ENCODE measurements at places on chromosomes 3 and 15.

DNA sequence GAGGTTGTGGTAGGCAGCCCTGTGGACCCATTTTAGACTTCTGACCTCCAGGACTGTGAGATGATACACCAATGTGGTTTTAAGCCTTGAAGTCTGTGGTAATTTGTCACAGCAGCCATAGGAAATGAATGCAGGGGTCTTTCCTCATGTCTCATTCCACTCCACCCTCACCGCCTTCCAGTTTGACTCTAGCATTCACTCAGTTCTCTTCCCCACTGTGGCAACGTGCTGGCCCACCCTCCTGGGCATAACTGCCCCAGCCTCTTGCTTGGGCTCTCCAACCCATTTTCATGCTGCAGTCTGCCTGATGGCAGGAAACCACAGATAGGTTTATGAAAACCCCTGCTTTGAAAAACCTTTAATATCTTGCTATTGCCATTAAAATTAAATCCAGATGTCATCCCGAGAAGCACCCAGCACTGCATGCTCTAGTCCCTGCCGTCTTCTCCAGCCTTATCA is 7.3 kb upstream of the TRNT1 start:
- no peak for DNase-seq

DNA sequence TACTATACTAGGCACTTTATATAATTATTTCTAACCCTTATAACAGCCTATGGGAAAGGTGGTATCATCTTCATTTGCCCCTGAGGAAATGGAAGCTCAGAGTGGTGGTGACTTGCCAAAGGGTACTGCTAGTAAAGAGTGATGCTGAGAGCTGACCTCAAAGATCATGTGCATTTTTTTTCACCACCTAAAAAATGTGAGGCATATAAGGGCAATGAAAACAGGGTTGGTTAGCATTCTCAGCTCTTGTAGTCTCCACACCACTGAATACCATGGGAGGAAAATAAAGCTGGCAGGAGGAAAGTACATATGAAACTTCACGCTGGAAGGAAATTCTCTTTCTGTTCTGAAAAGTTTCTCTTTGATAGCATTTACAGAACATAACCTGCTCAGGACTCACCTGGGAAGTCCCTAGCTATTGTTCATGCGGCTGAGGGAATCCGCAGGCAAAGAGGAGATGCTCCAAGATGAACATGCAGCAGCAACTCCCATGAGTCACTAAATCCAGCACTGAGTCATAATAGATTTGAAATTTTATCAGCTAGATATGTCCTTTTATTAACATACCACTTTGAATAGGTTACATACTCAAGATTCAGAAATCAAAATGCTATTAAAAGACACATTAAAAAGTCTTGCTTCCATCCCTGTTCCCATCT is 17.3 kb downstream of the FAIM start:
- no peak for DNase-seq

DNA sequence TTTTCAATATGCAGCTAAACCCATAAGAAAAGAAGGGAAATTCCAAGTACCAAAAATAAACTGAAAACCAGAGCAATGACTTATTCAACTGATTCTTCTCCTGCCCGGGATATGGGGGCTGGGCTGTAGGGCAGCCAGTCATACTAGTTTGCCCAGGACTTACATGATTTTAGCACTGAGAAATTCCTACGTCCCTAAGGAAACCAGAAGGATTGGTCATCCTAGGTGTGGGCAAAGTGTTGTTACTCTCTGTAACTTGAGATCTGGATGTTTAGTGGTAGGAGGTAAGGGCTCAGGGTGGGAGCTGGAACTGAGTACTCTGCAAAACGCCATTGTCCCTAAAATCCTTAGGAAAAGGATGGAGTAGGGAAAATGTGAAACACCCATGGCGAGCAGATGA is 1.2 kb upstream of the DAZL start:
- DNase-seq, result no peak

DNA sequence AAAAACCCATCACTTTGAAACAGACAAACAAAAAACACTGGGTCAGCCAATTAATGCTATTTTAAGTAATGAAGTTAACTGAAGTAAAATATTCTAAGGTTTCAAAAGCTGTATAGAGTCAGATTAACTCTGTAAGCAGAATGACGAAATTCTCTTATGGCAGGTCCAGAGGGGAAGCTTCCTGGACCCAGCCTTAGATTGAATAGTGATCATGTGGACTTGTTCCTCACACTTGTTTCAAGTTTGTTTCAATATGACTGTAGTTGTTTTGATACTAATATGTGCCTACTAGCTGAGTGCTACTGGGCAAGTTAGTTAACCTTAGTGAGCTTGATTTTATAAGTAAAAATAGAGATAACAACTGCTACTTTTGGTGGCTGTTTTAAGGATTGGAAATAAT is 32.6 kb downstream of the PLS1 start:
- DNase-seq, result no peak

DNA sequence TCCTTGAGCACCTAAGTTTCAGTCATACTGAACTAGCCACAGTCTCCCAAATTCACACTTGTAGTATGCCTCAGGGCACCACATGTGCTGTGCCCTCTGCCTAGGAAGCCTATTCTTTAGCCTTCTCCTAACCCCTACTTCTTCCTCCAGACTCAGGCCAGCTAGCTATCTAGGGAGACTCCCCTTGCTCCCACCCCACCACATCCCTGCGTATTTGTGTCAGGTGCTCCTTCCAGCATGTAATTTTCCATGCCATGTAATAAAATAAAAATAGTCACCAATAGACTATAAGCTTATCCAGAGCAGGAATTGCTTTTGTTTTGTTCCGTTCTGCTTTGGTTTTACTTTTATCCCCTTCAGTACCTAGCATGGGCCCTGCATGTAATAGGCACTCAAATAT is 14.9 kb upstream of the GJD2 start:
- DNase-seq, result no peak

DNA sequence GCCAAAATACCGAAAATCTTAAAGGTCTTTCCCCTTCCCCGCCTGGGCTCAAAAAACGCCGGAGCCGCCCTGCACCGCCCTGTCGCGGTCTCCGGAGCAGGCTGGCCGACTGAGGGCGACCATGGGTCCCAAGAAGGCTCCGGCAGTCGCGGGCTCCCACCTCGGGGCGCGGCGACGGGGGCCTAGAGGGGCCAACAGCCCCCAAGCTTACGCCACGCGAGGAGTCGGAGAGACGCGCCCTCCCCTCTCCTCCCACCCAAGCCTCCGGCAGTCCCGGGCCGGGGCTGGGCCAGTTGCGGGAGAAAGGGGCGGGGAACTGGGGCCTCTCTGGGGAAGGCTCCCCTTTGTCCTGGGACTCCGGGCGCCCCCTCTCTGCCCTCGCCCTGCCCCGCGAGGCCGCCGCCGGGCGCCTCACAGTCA is 69.2 kb downstream of the GOLGA8B start:
- peak; percentile 15 for DNase-seq

GRCh38 chr15:82838096-82838735 is 28.8 kb downstream of the WHAMM start:
- DNase-seq, result no peak

DNA sequence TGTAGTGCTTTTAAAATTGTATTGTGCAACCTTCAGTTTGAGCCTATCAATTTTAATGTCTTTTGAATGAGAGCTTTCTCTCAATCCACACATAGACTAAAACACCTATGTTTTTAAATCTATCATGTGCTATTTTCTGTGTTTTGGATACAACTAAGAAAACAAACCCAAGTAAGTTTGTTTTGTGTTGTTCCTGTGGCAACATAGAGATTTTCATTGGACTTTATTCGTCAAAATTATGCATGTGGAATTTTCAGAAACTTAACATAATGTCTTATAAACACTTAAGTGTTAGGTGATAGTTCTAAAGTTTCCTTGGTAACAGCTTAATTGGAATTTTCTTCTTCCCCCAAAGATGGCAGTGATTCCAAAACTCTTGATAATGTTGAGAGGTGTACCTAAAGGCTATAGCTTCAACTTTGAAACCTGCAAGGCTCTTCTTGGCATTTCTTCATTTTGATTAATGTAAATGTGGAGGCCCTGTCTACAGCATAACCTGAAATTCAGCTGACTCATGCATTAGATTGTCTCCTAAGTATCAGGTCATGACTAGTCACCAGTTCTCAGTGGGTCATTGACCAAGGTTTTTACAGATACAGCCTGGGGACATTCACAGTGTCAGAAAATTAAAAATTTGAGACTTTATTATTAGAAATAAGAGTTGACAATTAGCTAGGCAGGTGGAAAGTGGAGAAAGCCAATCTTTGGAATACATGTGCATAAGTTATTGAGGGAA is 44.4 kb downstream of the COL6A5 start:
- DNase-seq, result no peak

All from GM04504 (cell line).